ENCODE measurements at places on chromosomes 1 and 21.

GRCh38 chr1:194968916-194969315 lies 1639.3 kb downstream of the KCNT2 start:
- DNase-seq = no peak

DNA sequence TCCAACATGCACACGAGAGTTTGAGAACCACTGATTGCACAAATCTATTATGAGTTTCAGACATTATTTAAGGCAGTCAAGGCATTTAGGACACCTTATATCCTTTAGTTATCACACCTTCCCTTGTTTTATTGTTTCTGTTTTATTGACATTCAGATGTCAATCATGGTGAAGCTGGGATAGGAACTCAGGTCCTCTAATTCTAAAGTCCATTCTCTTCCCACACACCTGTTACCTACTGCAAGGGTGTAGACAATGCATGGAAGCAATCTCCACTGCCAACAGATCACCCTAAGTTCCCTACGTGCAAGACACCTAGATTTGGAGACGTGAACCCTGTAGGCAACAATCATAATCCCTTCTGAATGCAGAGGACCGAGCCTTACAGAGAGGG lies 2.6 kb downstream of the IGSF3 start:
- no peak for DNase-seq

DNA sequence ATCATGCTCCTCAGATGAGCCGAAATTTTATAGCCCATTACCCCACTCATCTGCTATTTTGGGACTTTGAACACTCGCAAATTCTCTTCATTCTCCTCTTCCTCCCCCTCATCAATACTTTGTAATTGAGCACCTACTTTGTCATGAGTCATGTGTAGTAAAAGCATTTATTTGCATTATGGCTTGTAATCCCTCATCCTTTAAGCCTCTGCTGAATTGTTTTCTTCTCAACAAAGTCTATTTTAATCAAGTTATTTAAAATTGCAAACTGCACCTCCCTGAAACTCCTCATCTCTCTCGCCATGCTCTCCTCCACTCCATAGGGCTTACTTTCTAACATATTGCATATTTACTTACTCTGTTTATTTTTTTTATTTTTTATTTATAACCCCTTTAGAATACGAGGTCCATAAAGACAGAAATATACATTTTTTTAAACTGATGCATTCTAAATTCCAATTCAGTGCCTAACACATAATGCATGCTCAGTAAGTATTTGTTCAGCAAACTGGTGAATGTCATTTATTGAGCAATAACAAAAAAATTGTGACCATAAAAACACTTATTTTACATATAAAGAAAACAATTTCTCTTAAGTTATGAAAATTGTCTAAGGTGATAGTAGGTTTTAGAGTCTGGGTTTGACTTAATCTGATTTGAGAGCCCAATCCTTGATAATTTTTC lies 161.7 kb downstream of the FASLG start:
- no peak for DNase-seq

GRCh38 chr21:15390049-15390448 lies 325.2 kb upstream of the NRIP1 start:
- DNase-seq = no peak

- no peak for DNase-seq
These were observed 14.7 kb downstream of the ENO1 start for GRCh38 chr1:8863794-8864233.
